ENCODE measurements at places on chromosomes 6 and 20. TPM values are rescaled to one million over a fixed set of nuclear protein-coding genes. Genes with fewer than 3 reads are reported as not detected.
A peak's percentile ranks its signal among the peaks of the same experiment; 100 is the strongest.

DNA sequence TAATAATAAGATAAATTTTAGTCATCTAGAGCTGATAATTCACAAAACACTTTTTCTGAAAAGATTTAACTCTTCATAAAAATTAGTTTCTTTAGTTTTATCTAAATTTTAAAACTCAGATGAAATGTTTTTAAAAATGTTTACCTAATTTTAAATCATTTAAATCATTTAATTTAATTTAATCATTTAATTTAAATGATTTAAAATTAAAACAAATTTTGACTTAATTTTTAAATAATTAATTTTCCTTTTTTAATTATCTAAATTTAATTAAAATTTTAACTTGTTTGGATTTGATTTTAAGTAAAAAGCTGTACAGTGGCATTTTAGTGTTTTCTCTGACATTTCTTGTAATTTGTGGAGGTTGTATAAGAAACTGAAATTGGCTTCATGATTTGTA is 131.7 kb upstream of the RNF217 start:
- no peak for DNase-seq

DNA sequence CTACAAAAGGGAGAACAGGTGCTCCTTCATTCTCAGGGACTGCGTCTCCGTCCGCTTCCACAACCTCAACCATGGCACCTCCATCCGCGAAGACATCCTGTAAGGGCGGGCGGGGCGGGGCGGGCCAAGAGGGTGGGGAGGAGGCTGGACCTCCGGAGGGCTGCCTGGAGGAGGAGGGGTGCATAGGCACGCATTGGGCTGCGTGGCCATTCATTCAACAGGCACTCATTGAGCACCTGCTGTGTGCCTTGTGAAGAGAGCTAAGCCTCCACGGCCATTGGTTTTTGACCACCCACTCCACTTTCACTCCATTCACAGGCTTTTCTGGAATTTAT is 435 bp downstream of the ZSWIM3 start:
- DNase-seq = no peak

RFX6 gene
- not detected for polyA plus RNA-seq

GRCh38 chr6:5486214-5486613 is 224.9 kb downstream of the FARS2 start:
- no peak for DNase-seq

DNA sequence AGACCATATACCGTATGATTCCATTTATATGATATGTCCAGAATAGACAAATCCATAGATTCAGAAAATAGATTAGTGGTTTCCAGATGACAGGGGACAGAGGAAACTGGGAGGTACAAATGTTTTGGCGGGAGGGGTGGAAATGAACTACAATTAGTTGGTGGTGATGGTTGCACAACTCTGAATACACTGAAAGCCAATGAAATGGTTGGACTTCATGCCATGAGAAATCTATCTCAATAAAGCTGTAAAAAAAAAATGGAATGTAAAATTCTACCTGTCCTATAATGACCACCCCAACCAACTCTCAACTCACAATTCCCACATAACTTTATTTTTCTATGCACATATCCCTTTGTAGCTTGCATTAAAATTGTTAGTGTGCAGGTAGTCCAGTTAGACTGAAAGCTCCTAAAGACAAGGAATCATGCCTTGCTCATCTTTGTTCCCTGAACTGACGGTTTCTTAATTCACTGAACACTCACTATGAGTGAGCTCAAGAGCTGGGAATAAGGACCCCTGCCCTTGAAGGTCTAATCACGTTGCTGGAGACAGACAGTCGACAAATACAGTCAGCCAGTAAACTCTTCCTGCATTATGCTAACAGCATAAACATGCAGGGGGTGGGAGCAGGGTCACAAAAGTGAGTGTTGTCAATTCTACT is 1.4 kb downstream of the DCDC2 start:
- DNase-seq = peak; percentile 53

- DNase-seq = no peak
Observed at GRCh38 chr20:23754731-23755130, 4.0 kb upstream of the CST1 start.

- DNase-seq = no peak
Observed at GRCh38 chr20:51500311-51500710, 42.2 kb downstream of the NFATC2 start.

DNA sequence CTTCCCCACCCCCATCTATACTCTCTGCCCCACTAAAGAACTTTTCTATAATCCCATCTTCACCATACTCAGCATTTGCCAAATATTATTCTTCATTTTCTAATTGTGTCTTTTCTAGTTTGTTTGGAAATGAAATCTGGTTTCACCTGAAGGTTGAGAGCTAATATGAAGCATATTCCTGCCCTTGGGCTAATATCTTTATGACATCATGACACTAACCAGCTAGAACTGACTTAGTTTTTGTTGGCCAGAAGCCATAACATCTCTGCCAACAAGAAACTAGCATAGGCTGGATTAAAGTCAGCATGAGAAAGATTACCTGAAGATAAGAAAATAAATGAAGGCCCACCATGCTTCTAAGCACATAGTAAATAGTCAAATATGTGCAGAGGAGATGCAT is 16.7 kb downstream of the UNC5CL start:
- DNase-seq = no peak

ZSCAN23 gene
- polyA plus RNA-seq = not detected

DNA sequence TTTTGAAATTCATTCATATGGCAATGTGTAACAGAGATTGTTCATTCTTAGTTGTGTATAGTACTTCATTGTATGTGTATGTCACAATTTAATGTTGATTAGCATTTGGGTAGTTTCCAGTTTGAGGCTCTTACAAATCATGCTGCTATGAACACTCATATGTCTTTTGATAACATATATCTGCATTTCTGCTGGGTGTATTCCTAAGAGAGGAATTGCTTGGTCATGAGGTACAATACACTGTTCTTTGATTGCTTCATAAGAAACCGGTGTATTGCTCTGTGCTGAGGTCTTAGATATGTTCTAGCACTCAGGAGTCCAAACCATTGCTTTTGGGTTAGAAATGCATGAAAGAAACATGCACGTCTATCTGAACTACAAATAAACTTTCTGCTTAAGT is 492.9 kb upstream of the JAG1 start:
- no peak for DNase-seq

OR2B6 gene
- polyA plus RNA-seq = 0.18 TPM

- peak; percentile 13 for DNase-seq
Observed at GRCh38 chr6:41286544-41287346, at the start of gene TREM1. TREM1 (minus strand) TSS chr6:41286682; CDS start chr6:41286655, 27 bp downstream.

DNA sequence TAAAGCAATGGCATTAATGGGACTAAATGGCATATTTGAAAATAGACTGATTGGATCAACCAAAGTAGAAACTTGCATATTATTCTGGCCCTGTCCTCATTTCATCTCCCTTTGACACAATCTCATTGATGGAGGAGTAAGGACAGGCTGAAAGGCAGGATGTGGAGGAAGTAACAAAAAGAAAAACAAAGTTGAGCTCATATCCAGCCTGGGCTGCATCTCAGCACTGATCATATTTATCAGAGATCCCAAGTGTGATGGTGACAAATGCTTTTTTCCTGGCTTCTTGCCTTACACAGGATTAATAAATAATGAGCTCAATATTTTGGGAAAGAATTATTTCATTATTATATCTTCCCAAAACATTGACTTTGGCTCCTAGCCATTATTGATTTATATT is 622.7 kb downstream of the CD109 start:
- no peak for DNase-seq

CD93 gene
- polyA plus RNA-seq = not detected

DNA sequence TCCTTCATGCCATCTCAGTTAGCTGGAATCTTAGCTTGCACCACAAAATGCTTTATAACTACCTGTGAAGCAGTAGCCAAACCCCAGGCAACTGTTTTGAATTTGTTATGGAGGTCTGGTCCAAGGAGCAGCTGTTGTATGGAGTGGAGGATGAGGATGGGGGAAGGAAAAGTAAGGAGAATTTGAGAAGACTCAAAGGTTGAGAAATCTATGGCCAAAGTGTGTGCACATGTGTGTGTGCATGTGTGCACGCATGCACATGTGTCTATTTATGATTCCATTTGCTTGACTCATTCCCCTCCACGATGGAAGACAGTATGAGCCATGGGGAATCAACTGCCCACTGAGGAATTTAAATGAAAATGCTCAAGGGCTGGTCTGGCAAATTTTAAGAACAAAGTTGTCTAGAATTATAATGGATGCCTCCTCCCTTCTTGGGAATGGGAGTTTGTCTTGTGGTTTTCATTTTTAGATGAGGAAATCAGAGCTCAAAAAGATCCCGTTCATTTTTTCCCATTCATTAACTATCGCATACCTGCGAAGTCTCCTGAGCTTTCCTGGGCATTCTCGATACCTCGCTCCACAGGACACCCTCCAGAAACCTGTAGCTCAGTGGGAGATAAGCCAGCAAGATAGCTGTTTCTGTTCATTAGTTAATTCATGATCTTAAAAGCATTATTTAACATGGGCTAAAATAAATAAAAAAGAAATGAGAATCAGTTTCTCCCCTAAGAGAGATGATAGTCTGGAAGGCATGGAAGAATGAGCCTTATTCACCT is 152.3 kb upstream of the NEDD9 start:
- DNase-seq = no peak

KHDC1L gene
- polyA plus RNA-seq = not detected

DNA sequence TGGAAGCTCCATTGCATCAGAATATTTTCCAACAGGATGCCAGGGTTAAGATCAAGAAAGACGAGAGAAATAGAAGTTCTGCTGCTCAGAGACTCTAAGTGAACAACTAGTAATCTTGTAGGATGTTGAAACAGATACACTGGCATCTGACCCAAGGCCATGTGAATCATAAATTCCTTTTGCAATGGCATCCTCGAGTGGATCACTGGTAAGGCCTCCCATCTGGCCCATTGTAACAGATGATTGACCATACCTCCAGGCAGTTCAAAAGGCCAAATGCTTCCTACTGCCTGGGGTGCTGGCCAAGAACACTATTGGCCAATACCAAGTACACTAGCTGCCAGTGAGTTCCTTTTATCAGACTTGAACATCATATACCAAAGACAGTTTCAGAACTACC is 9.9 kb upstream of the SLC17A3 start:
- peak; percentile 74 for DNase-seq

GRCh38 chr20:58625585-58625984 is 25.5 kb upstream of the STX16 start:
- DNase-seq = no peak

- no peak for DNase-seq
Observed at GRCh38 chr6:75532521-75532920, 38.9 kb upstream of the FILIP1 start.

ENTPD6 gene
- 86.9 TPM for polyA plus RNA-seq

DNA sequence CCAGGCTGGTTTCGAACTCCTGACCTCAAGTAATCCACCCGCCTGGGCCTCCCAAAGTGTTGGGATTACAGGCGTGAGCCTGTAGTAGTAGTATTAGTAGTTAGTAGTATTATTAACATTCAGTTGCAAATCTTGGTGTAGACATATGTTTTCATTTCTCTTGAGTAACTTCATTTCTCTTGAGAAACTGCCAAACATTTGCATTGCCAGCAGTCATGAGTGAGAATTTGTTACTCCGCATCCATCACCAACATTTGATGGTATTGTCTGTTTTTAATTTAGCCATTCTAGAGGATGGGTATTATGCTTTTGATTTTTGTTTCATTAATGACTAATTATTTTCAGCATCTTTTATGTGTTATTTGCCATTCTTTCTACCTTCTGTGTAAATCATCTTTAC is 1.5 kb upstream of the ERVFRD-1 start:
- no peak for DNase-seq

BFSP1 gene
- polyA plus RNA-seq = 5.8 TPM

DNA sequence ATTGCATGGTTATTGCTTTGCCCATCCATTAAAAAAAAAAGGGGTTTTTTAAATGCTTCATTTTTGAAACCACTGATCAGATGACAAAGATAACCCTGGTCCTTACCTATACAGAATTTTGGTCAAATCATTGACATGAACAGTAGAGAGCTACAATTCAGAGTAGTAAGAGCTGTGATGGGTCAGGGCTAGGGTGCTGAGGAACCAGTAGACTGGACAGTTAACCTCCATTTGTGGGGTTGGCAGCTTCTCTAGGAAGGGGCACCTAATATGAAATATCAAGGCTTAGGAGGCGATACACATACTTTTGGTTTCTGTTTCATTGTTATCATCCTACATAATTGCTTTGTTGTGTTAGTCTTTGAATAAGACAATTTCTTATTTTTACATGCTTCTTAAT is 55.1 kb downstream of the ORC3 start:
- DNase-seq = no peak

- no peak for DNase-seq
Observed at GRCh38 chr6:167299641-167300308, 8.7 kb downstream of the UNC93A start.

GRCh38 chr6:125107896-125108295 is 45.7 kb upstream of the TPD52L1 start:
- no peak for DNase-seq

DEFB124 gene
- polyA plus RNA-seq = not detected

- DNase-seq = no peak
Observed at GRCh38 chr6:6270948-6271535, 49.4 kb downstream of the F13A1 start.

GRCh38 chr6:28802417-28803336 is 121.1 kb downstream of the TRIM27 start:
- no peak for DNase-seq

- no peak for DNase-seq
Observed at GRCh38 chr20:4833074-4833728, 111.5 kb downstream of the PRND start.

- DNase-seq = no peak
Observed at GRCh38 chr20:23084845-23085365, 1.2 kb downstream of the CD93 start.

DNA sequence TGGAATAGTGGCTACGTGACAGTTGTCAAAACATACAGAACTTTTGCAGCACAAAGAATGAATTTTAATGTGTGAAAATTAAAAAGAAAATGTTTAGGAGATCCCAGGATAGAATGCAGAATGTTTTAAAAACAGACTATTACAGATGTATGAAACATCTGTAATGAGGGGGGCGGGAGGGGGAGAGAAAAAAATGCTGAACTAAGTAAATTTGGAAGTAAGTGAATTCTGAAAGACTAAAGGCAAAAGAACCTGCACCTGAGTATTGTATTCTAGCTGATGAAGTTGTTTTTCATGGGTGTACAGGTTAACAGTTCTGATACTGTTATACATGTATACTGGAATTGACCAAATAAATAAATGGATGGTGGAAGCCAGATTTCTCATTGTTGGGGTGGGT is 178.8 kb downstream of the ZFAND3 start:
- no peak for DNase-seq
